ENCODE measurements at places on chromosomes 12 and 14.

- DNase-seq: no peak
These were observed 61.2 kb upstream of the STXBP6 start for GRCh38 chr14:25111061-25111601.

- no peak for DNase-seq
These were observed at the start of gene PTGER2 for GRCh38 chr14:52313903-52314594. PTGER2 (plus strand) TSS chr14:52314312; CDS start chr14:52314549, 237 bp downstream.

DNA sequence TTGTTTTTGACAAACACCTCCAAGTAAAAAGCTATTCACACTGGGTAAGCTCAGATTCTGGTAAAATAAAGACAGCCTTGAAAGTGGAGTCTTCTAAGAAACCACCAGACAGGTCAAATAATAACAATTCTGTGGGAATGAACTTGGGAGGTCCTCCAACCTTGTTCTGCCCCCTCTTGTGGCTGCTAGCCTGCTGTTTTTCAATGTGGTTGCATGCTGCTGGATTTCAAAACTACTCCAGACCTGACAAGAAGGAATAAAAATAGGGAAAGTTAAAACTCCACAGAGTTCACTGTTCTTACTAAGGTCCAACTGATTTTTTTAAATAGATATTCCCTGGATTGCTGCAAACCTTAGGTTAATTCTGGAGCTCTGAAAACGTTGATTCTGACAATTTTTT lies 32.2 kb upstream of the RIN3 start:
- DNase-seq: no peak

DNA sequence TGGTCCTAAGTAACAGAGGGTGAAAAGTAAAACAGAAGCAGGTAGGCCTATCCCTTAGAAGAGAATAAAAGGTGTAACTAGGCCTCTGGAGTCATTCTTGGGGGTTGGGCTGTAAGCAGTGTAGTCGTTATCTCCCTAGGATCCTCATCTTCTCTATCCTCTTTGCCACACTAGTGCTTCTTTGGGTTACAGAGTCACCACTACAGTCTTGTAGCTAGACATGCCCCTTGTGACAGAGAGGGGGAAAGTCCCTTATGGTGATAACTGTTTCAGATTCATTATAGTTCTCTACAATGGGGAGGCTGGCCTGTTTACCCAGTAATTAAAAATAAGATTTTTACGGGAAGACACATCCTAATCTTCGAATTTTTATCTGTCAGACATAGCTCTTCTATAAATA lies 16.4 kb upstream of the SRP54 start:
- peak; percentile 3 for DNase-seq

- DNase-seq: no peak
These were observed 90.3 kb downstream of the PAX9 start for GRCh38 chr14:36751920-36752319.

DNA sequence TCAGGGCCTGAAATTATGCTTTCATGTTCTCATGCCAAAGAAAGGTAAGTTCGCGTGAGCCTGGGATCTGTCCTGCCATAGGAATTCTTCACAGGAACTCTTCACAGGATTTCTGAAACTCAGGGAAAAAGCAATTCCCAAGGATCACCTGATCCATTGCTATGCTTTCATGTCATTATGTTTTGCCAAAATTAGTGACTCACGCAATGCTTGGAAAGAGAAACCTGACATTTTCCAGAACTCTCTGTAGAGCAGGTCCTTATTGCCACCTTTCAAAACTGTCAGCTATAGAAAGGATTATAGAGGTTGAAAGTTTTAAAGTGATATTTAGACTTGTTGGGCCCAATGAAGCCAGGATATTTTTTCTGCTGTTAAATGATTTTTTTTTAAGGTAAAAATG lies 6.3 kb upstream of the KCNJ8 start:
- no peak for DNase-seq

DNA sequence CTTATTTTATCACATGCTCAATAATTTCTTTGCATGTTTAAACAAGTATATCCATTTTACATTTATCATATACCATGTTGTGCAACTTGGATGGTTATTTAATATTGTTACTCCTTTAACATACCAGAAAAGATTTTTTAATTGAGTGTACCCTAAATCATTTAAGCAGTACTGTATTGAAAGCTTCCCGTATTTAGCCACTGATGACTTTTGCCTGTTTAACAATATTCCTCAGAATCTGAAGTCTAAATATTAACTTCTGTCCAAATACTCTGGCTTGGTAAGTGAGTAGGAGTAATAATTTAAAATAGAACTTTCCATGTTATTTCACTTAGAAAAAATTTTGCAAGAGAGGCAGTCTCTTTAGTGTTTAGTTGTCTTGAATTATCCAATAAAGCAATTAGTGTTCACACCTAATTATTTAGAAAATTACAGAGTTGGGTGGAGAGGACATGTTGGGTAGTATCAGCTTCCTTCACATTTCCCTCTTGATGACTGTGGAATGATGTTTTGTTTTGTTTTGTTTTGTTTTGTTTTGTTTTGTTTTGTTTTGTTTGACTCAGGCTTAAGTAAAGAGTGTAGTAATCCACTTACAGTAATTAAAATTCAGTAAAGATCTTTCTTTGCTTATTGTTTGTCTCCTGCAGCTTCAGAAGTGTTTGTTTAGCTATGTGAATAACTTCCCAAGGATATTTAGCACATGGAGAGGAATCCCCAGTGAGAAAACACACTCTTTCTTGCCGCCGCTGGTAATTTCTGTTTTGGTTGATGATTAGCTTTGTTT lies 59.5 kb downstream of the DAAM1 start:
- no peak for DNase-seq

DNA sequence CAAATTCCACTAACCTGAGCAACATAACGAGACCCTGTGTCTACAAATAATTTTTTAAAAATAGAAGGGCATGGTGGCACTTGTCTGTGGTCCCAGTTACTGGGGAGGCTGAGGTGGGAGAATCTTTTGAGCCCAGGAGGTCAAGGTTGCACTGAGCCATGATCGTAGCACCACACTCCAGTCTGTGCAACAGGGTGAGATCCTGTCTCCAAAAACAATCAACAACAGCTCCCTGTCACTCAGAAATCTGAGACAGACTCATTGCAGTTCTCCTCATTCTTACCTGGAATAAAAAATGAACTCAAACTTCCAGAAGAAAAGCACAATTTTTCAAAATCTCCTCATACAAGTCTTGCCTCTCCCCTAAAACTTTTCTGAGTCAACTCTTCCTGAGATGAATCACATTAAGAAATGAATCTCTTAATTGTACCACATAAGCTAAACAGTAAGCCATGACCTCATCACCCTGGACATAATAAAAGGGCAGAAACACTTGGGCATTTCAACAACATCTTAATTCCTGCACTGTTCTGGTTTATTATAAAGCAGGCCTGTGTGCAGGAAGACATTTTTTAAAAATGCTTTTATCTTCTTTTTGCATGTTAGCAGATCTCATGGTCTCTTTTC lies 214.3 kb upstream of the CDKN3 start:
- DNase-seq: no peak

DNA sequence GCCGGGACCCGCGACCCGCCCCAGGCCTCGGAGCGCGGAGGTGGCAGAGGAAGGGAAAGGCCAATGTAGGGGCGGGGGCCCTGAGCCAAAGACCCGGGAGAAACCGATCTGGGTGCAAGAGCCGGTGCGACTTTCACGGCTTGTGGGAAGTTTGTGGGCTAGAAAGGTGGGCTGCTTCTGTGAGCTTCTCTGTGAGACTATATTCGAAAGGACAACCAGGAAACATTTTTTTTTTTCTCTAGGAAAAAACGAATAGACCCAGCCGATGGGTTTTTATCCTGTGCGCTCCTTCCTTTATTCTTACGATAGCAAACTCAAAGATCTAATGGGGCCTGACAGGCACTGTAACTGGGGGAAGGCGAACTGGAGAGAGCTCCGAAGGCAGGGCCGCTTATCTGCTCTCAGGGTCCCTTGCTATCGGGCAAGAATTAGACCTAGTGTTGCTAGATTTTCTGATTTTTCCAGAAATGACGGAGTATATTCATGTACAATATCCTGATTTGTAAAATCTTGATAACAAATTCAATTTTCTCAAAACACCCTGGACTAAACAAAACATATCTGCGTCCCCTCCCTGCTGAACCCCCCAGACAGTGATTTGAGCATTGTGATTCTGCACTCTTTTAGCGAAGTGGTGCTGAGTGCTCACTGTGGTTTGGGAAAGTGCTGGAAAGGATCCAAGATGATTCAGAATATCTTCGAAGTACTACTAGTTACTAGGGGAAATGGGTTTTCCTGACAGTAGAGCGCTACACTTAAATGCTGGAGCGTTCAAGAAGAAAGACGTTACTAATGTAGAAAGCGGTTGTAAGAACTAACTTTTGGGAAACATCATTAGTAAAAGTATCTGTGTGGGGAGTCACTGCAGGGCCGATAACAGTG lies 563 bp upstream of the STXBP6 start:
- no peak for DNase-seq

GRCh38 chr14:92590176-92590575 lies 76.6 kb downstream of the RIN3 start:
- no peak for DNase-seq
